Stimulated activated CD8-positive, alpha-beta memory T cell treated with anti-CD3 and anti-CD28 coated beads, Interleukin-2, amount 100 ng/mL, for 1 hour (primary cell): ENCODE measurements at places on chromosomes 2 and 18.

DNA sequence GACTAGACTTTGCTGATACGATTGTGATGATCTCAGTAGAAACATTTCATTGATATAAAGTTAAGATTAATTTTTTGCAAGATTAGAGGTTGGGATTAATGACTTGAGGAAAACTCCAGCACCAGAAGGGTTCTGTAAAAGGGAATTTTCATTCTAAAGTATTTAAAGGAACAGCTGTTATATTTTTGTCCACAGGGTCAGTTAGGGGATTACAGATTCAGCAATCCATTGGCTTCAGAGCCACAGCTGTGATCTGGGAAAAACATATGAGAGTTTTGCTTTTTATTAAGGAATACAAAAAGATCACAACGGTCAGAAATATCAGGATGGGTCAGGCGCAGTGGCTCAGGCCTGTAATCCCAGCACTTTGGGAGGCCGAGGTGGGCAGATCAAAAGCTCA lies 19.6 kb upstream of the REV1 start:
- DNase-seq: no peak

DNA sequence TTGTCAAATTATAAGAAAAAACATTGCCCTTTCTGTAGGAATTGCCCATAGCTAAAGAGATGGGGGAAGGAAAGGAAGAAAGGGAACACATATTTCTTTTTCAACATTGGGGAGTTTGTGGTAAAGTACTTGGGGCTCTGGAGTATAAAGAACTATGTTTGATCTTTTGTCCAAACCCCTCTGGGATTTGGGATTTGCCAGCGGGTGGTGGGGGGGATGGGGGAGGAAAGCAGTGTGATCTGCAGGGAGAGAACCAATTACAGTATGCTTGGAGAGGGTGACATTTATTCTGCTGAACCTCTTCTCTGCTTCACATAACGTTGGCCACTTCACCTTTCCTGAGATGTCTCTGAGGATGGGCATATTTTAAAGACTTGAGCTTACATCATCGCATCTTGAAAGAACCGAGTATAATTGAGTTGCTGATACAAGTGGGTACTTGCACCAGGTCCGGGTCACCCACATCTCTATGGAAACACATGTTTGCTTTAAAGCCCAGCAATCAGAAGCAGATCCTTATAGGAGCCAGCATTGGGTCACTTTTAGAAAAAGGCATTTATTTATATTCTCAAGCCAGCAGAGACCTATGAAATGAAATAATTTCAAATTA lies 73.1 kb downstream of the SPATS2L start:
- DNase-seq: no peak

GRCh38 chr2:65264821-65265670 lies 37.4 kb downstream of the ACTR2 start:
- DNase-seq: no peak

DNA sequence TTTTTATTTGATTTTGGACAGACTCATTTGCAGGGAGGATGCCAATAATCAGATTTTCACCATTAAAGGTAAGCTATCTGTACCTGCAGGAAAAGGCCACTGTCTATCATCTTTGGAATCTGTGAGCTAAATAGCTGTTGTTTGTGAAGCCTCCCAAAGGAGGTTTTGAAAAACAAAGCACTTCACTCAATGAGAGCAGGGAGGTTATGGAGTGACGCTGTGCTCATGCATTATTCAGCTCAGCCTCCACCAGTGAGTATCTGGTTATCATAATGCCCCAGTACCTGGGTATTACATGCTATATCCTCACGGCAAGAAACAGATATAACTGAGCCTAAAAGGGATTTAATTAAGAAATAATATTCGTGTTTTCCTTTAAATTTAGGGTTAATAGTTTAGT lies 189.6 kb upstream of the PIK3C3 start:
- DNase-seq: no peak

GRCh38 chr2:51919395-51919794 lies 887.5 kb upstream of the NRXN1 start:
- no peak for DNase-seq

- DNase-seq: no peak
These were observed 29.2 kb upstream of the CERS6 start for GRCh38 chr2:168426861-168427260.

DNA sequence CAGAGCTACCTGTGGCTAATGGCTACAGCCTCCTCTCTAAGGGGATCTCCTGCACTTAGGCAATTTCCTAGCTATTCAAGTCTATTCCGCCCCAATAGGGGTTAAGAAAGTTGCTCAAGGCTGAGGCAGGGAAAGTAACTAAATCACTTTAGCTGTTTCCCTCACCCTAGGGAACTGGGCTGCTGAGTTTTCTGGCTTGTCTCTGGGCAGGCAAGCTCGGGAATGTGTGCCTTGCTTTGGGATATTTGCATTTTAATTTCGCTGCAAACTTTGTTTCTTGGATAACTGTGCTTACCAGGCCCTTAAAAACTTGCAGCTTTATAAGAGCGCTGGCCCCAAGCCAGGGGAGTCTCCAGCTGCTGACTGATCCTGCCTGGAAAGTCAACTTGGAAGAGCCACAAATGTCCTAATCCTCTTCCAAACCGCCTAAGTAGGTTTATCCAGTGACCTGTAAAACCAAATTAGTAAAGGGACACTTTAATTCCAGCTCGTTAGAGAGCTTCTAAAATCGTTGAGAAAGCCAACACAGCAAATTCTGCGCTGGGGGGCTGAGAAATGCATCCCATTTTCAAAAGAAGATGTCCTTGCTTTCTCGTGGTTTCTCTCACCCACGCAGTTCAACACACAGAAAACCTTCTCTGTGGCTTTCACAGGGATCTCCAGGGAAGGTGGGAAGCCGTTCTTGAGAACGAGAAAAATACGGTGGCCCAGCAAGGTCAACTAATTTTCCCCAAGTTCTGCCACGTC lies 59.5 kb upstream of the SP3 start:
- DNase-seq: no peak

- no peak for DNase-seq
These were observed 101.3 kb downstream of the CDC42EP3 start for GRCh38 chr2:37569986-37570679.

GRCh38 chr2:59312967-59313940 lies 1072.1 kb upstream of the FANCL start:
- DNase-seq: no peak

DNA sequence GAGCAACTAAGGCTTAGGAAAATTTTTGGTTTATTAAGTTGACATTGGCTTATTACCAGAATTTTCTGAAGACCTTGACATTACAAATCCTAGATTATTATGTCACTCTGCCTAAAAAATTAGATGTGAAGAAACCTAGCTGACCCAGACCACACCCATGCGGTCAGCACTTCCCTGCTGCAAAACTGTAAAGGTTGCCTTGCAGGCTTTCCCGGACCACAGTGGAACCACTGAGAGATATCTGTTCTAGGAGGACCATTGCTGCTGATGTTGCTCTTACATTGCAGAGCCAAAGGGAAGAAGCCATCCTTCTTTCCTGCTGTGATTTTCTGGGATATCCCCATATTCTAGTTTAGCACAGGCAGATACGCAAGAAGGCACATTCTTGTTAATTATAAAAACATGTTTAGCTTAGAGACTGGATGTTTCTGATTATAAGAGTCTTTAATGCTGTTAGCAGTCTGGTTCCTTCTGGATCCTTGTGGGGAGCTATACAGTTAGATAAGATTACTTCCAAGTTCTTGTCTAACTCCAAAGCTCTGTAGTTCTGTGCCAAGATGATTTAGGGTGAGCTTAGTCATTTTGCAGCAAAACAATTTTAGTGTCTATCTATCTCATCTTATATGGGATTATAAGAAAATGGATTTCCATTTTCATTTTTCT lies 70.2 kb downstream of the AOX1 start:
- no peak for DNase-seq

- DNase-seq: no peak
These were observed 21.8 kb downstream of the CWC22 start for GRCh38 chr2:179985163-179985820.

DNA sequence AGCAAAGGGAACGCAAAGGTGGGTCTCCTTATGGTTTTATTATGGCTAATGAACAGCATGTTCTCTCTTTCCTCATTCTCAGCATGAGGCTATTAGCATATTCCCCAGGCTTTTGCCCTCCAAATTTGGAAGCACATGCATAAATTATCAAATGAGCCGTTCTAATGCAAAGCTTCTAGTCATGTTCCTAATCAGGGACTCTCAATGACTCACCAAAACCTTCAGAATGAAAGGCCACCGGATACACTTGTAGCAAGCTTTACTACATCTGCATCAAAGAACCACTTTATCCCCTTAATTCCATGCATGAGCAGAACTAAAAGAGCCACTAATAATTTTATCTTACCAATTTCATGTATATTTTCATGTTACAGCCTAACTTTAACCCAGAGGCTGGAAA lies 310.5 kb downstream of the LRATD1 start:
- DNase-seq: no peak

DNA sequence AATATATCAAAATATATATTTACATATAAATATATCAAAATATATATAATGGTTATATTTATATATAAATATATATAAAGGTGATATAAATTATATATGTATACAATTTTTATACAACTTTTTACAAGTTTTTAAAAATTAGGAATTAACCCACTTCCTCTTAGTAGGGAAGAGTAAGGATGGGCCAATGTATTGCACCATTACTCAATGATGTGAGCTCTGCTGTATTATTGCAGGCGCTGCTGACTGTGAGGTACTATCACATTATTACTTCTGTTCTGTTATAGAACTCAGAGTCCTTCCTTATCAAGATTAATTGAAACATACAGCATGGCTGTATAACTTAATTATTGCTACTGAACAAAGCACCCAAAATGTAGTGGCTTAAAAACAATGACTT lies 46.0 kb downstream of the CCDC195 start:
- no peak for DNase-seq

DNA sequence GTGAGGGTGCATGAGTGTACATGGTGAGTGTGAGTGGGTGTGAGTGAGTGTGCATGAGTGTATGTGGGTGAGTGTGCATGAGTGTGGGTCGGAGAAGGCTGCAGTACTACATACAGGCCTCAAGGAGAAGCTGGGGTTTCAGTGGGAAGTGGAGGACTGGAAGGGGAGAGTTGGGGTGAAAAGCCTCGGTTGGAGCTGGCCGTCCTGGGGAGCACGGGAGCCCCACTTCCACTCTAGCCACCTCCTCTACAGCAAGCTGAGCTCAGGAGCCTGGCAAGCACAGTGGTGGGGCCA lies 68.7 kb upstream of the HPCAL1 start:
- DNase-seq: no peak

DNA sequence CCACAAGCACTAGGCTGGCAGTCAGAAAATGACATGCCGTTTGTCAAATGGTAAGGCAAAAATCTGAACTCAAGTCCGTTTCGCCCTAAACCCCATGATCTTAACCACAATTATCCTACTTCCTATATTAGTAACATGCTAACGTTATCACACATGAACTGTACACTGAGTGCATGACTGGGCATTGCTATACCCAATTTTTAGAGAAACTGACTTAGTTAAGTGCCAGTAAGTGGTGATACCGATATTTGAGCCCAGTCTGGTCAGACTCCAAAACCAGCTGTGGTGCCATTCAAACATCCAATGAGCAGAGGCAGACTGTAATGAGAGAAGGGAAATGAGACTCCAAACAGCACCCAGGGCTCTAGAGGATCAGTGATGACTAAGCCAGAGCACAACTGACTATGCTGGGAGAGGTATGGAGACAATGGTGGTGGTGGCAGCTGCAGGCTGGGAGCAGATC lies 311.7 kb upstream of the PKDCC start:
- no peak for DNase-seq

- DNase-seq: no peak
These were observed 18.3 kb downstream of the ERBB4 start for GRCh38 chr2:212520340-212520739.

GRCh38 chr2:220181165-220181564 lies 553.7 kb downstream of the SLC4A3 start:
- DNase-seq: no peak

DNA sequence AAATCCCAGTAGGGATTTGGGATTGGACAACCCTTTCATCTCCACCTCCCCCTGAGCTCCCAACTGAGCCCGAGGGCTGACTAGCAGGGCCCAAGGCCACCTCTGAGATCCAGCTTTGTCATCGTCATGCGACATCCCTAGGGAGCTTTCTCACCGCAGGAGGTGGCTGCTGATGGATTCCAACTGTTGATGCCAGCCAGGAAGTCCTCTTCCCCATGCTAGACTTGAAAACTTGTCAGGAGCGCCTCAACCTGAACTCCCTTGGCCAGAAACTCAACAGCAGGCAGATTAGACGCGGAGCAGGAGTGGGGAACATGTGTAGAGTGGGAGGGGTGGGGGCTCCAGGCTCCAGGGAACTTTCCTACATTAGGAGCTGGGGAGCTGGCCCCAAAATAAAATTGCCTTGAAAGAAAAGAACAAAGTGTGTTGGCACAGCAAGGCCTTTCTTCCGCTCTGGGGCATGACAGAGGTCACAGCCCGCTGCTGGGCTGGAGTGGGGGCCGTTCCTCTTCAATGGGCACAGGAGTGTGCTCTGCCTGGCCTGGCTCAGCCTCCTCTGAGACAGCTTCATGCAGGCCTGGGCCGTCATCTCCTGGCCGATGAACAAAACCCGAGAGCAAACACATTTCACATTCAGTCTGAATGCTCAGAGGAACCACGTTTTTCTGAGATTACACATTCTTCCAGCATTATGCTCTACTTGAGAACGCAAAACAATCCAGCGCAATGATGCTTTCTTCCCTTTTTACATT lies 34.5 kb downstream of the EMILIN2 start:
- DNase-seq: no peak

DNA sequence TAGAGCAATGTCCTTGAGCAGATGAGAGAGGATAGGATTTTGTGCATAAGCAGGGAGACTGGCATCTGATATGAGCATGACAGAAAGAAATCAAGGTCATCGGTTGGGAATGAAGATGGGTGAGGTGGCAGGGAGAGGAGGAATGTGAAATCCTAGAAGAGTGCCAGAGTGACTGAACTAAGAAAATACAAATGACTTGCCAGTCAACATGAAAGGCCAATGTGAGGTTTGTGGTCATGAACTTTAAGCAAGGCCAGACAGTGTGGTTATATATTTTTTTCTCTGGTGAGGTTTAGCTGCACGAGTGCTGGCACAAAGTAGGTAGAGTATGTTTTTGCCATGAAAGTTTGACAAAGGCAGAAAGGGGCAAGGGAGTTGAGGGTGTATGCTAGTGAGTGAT lies 21.2 kb downstream of the QPCT start:
- no peak for DNase-seq
